ENCODE measurements at places on chromosomes 6 and 20. TPM values are rescaled to one million over a fixed set of nuclear protein-coding genes. Genes with fewer than 3 reads are reported as not detected.
A peak's percentile ranks its signal among the peaks of the same experiment; 100 is the strongest.

GRCh38 chr6:119241111-119241465 is 108.5 kb downstream of the MAN1A1 start:
- peak overlapping the region; percentile 34 for H3K27ac ChIP-seq
- peaks cover 14% of the 10 kb centered on the region for H3K4me1 ChIP-seq
- DNase-seq = peak; percentile 24
- H3K27me3 ChIP-seq = no peaks in the 10 kb centered on the region
- H3K36me3 ChIP-seq = no peaks in the 10 kb centered on the region

- DNase-seq = no peak
- no peaks in the 10 kb centered on the region for H3K36me3 ChIP-seq
- no peaks in the 10 kb centered on the region for H3K4me1 ChIP-seq
- no peak overlapping the region for H3K27ac ChIP-seq
Measured at GRCh38 chr6:100775667-100776066, 105.5 kb downstream of the ASCC3 start.

DNA sequence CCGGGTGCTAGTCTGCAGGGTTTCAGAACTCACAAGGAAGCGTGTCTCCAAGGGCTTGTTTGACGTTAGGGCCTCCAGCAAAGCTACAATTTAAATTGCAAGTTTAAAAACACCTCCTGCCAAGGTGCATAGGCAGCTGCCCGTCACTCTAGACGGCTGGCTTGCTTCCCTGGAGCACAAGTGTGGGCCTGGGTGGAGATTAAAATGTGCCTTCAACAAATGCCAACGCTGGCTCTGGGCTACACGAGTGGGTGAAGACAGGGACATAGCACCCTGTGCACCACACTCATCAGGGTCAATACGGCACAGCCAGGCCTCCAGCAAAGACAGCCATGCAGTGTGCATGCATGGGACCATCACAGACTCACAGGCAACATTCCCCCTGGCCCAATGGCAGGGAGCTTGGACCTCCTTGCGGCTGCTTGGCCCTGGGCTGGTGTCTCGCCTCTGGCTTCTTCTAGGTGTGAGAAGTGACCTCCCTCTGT is 48.4 kb upstream of the FRMD1 start:
- H3K27ac ChIP-seq = no peak overlapping the region
- H3K36me3 ChIP-seq = no peaks in the 10 kb centered on the region
- peaks cover 6% of the 10 kb centered on the region for H3K4me1 ChIP-seq
- no peak overlapping the region for H3K4me3 ChIP-seq

DNA sequence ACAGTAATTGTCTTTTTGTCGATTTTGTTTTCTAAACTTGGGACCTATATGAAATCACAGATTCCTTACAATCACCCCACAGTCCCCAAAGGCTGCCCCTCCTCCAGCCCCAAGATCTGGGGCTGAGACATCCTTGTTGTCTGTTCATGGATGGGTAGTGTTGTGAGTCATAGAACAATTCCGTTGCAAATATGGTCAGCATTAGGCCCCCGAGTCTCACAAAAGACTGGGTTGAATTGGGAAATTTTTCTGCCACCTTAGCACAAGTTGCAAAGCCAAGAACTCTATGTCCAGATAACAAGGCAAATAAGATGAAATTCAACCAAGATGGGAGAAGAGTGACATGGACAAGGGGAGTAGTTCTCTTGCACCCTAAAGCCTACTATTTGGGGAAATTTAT is 10.5 kb upstream of the TAB2 start:
- no peak overlapping the region for H3K4me3 ChIP-seq
- H3K4me1 ChIP-seq = no peaks in the 10 kb centered on the region
- no peaks in the 10 kb centered on the region for H3K27me3 ChIP-seq
- H3K36me3 ChIP-seq = no peaks in the 10 kb centered on the region

DNA sequence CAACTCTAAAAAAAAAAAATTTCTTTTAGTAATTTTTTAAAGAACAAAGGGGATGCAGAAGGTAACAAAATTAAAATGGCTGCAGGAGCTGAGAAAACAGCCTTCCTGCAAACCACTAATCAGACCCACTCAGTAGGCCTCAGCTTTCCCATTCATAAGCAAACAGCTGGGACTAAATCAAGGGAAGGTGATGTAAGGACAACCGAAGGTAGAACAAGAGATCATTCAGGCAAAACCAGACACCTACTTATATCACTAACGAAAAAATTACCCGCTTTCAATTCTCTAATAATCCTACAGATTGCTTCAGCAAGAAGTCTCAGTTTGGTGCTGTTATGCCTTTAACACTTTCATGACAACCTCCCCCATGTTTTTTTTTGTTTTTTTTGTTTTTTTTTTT is 124.0 kb downstream of the ZMYND8 start:
- no peaks in the 10 kb centered on the region for H3K27me3 ChIP-seq
- peaks cover 64% of the 10 kb centered on the region for H3K36me3 ChIP-seq
- peaks cover 12% of the 10 kb centered on the region for H3K4me1 ChIP-seq
- no peak overlapping the region for H3K4me3 ChIP-seq
- no peak for DNase-seq

DNA sequence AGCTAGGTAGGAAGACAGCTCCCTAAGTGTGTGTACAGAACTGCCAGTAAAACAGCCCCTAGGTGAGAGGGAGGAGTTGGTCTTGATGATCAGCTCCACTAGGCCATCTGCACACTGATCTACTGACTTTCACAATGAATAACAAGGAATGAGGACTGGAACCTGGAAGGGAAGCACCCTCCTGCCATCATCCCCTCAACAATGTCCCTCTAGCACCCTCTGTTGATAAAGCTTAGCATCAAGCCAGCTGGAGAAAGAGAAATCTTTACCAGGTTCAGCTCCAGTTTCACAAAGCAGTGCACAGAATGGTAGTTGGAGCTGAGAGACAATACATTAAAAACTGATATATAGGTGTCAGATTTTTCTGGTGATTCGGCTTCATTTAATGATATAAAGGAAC is 57.2 kb upstream of the IRAK1BP1 start:
- H3K4me3 ChIP-seq = no peak overlapping the region
- no peaks in the 10 kb centered on the region for H3K36me3 ChIP-seq
- no peaks in the 10 kb centered on the region for H3K4me1 ChIP-seq
- DNase-seq = no peak

GRCh38 chr6:155970876-155971708 is 515.5 kb upstream of the NOX3 start:
- no peak overlapping the region for H3K27ac ChIP-seq
- no peaks in the 10 kb centered on the region for H3K36me3 ChIP-seq
- H3K4me3 ChIP-seq = no peak overlapping the region
- no peak for DNase-seq
- no peaks in the 10 kb centered on the region for H3K4me1 ChIP-seq

DNA sequence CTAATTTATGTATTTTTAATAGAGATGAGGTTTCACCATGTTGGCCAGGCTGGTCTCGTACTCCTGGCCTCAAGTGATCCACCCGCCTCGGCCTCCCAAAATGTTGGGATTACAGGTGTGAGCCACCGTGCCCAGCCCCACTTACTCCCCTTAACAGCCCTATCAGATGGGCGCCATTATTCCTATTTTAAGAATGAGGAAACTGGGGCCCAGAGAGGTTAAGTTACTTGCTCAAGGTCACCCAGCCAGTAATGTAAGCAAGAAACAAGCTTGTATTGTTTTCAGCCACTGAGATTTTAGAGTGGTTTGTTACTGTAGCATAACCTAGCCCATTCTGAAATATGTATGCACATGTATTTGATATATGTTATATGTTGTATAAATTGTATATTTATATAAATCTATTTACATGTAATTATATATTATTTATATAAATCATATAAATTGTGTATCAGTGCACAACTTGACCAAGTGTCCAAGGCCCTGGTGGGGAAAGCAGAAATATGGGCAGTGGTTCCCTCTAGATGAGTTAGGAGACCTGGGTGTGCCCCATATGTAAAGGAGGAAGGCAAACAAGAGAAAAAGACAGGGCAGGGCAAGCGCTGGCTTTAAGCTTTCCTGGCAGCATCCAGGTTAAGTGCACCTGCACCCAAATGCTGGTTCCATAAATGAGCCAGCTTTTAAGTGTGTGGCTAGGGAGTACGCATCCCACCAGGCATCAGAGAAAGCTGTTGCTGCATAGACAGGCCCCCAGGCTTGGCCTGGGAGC is 1.2 kb upstream of the GUCA1A start:
- no peaks in the 10 kb centered on the region for H3K36me3 ChIP-seq
- no peak overlapping the region for H3K27ac ChIP-seq
- DNase-seq = peak; percentile 12
- no peak overlapping the region for H3K4me3 ChIP-seq
- H3K27me3 ChIP-seq = no peaks in the 10 kb centered on the region

DNA sequence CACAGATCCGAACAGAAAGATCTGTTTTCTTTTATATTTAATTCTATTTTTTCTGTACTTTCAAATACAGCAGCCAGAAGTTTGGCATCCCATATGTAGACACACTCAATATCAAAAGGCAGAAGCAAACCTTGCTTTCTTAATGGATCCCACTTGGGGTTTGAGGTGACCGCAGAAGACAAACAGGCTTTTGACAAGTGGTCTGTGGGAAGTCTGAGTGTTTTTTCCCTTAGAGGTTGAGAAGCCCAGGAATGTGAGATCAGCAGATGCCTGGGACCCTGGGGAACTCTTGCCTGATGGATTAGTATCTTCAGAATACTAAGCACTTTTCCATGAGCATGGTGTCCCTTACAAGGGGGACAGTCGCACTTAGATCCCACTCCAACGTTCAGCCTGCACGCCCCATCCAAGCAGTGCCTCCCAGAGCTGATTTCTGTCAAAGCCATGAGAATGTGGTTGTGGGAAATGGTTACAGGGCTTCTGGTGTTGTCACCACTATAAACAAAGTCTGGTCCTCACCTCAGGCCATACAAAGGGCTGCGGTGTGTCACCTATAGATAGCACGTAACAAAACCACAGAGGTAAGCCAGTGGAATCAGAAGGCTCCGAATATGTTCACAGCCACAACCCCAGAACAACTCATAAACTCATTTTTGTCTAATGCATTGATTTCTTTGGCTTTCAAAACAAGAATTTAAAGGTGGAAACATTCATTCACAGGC is 12.7 kb downstream of the IL17F start:
- H3K36me3 ChIP-seq = no peaks in the 10 kb centered on the region
- H3K4me3 ChIP-seq = no peak overlapping the region
- H3K4me1 ChIP-seq = no peaks in the 10 kb centered on the region
- H3K27ac ChIP-seq = no peak overlapping the region
- H3K27me3 ChIP-seq = no peaks in the 10 kb centered on the region

DNA sequence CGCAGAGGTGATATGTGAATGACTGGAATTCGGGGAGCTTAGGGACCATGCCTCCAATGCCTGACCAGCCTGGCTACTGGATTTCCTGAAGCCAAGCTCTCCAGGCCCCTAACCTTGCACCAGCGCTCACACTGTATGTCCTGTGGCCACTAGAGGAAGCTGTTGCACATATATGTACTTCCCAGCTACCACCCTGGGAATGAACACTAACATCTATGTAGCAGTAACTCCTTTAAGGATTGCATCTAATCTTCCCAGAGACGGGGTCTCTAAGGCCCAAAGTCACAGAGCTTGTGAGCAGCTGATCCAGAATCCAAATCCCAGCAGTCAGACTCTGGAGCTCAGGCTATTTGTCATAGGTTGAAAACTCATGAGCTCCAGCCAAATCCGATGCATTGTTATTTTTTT is 20.4 kb upstream of the BPIFB1 start:
- no peaks in the 10 kb centered on the region for H3K4me1 ChIP-seq
- H3K4me3 ChIP-seq = no peak overlapping the region
- no peaks in the 10 kb centered on the region for H3K27me3 ChIP-seq
- DNase-seq = no peak
- H3K27ac ChIP-seq = peak overlapping the region; percentile 42

- H3K27me3 ChIP-seq = no peaks in the 10 kb centered on the region
- no peak overlapping the region for H3K27ac ChIP-seq
- H3K4me1 ChIP-seq = no peaks in the 10 kb centered on the region
- no peak overlapping the region for H3K4me3 ChIP-seq
- DNase-seq = no peak
Measured at GRCh38 chr6:38391626-38392579, 247.8 kb downstream of the BTBD9 start.

DNA sequence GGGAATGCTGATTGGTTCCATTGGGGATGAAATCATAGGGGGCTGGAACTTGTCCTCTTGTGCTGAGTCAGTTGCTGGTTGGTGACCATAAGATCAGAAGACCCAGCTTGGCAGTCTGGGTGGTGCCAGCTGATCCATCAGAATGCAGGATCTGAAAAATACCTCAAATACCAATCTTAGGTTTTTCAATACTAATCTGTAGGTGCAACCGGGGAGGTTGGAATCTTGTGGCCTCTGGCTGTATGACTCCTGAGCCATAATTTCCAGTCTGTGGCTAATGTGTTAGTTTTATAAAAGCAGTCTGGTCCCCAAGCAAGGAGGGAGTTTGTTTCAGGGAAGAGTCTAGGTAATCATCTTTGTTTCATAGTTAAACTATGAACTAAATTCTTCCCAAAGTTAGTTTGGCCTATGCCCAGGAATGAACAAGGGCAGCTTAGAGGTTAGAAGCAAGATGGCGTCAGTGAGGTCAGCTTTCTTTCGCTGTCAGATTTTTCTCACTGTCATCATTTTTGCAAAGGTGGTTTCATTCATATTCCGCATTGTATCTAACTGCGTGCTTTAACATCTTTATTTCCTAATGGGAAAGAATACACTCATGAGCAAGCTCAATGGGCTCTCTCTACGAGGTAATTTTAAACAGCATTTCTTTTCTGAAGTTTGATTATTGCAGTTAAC is 2.0 kb downstream of the ARMH2 start:
- no peak overlapping the region for H3K27ac ChIP-seq
- no peaks in the 10 kb centered on the region for H3K27me3 ChIP-seq

GRCh38 chr6:53446151-53446550 is 97.4 kb upstream of the ELOVL5 start:
- no peak for DNase-seq
- H3K27me3 ChIP-seq = no peaks in the 10 kb centered on the region
- peaks cover 11% of the 10 kb centered on the region for H3K4me1 ChIP-seq
- H3K4me3 ChIP-seq = no peak overlapping the region
- H3K36me3 ChIP-seq = no peaks in the 10 kb centered on the region

GRCh38 chr6:3359101-3359752 is 97.6 kb downstream of the SLC22A23 start:
- no peaks in the 10 kb centered on the region for H3K27me3 ChIP-seq
- H3K27ac ChIP-seq = no peak overlapping the region
- H3K4me3 ChIP-seq = no peak overlapping the region
- no peak for DNase-seq
- H3K4me1 ChIP-seq = peaks cover 28% of the 10 kb centered on the region

GRCh38 chr6:162307865-162308264 is 419.7 kb downstream of the PRKN start:
- no peak for DNase-seq
- H3K4me1 ChIP-seq = no peaks in the 10 kb centered on the region
- H3K36me3 ChIP-seq = no peaks in the 10 kb centered on the region
- H3K27ac ChIP-seq = no peak overlapping the region
- H3K4me3 ChIP-seq = no peak overlapping the region

- no peak for DNase-seq
- no peaks in the 10 kb centered on the region for H3K36me3 ChIP-seq
- no peak overlapping the region for H3K4me3 ChIP-seq
Measured at GRCh38 chr6:98454809-98455322, 379.5 kb upstream of the POU3F2 start.

- DNase-seq = no peak
- no peak overlapping the region for H3K4me3 ChIP-seq
- H3K4me1 ChIP-seq = peaks cover 5% of the 10 kb centered on the region
- no peak overlapping the region for H3K27ac ChIP-seq
- H3K27me3 ChIP-seq = no peaks in the 10 kb centered on the region
Measured at GRCh38 chr6:336159-337114, 44.1 kb downstream of the DUSP22 start.

Gene UNC5CL
- 0.28 TPM for total RNA-seq

Gene ZSCAN16
- total RNA-seq = 2.3 TPM

Gene HTR1B
- total RNA-seq = not detected

Gene RSPO3
- 0.32 TPM for total RNA-seq

Gene DNAH8
- total RNA-seq = 0.50 TPM

Gene NRSN1
- not detected for total RNA-seq

Gene SMIM29
- total RNA-seq = 37.4 TPM

Gene PXMP4
- 12.4 TPM for total RNA-seq

Gene SLPI
- total RNA-seq = 0.87 TPM

Gene OOEP
- total RNA-seq = not detected

Gene FAM217A
- not detected for total RNA-seq

Gene CALHM4
- 0.67 TPM for total RNA-seq

Gene SMLR1
- total RNA-seq = not detected

All from heart left ventricle (tissue), 16 donors.